ENCODE measurements at places on chromosomes 13 and 19. TPM values are rescaled to one million over a fixed set of nuclear protein-coding genes. Genes with fewer than 3 reads are reported as not detected.

The ZNF578 gene
- total RNA-seq = 18.0 TPM

GRCh38 chr13:99992949-99993351 lies 11.4 kb downstream of the ZIC2 start:
- no peak for DNase-seq

The LONP1 gene
- total RNA-seq = 133 TPM

The TNFRSF19 gene
- 6.2 TPM for total RNA-seq

DNA sequence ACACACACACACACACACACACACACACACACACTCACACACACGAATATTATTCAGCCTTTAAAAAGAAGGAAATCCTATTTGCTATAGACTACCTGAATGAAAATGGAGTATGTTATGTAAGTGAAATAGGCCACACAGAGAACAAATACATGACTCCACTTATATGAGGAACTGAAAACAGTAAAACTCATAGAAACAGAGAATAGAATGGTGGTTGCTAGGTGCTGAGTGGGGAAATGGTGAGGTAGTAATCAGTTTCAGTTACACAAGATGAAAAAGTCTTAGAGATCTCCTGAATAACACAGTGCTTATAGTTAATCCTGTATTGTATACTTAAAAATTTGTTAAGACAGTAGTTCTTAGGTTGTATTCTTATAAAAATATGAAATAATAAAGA lies 8.2 kb downstream of the ZNF677 start:
- DNase-seq = no peak

The CD37 gene
- total RNA-seq = 12.6 TPM

- peak; percentile 74 for DNase-seq
These were observed 1.8 kb upstream of the SSBP4 start for GRCh38 chr19:18417250-18418028.

DNA sequence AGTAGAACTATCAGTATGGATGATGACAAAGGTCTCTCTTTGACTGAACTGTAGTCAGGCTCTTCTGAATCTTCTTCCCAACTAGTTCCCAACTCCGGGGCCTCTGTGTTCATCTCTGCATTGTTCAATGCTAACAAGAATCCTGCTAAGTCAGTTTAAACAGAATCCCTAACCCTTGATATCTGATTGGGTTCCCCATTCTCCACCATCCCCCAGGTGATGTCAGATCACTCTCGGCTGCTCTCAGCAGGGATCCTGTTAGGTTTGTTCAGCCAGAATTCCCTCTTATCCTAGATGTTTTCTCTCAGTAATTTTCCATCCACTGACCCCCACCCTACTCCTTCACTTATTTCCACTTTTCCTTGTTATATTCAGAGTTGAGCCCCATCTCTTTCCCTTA lies 223.6 kb downstream of the RGCC start:
- no peak for DNase-seq

DNA sequence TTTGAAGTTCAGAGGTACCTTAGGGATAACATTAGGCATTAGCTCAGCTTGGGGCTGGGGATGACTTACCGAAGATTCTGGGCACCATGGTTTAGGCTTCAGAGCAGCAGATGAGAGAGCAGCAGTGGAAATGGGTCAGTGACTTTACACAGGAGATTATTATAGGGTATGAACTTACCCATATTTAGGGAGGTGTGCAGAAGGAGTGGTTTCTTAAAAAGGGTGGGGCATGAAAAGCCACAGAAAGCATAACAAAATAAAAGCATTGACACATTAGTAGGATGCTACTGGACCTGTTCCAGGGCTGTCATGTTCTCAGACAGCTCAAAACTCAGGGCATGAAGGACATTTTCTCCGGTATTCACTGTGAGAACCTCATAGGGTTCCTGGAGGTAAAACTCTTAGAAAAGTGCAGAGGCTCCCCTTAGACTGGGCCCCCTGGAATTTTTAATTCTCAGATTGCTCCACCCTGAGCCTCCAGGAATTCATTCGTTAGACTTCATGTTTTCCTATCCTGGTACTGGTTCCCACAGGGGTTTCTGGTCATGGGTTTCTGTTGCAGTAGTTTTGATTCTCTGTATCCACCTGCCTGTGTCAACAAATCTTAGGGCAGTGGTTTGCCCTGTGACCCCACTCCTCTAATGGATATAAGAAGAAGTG lies 20.7 kb downstream of the IGFL1 start:
- DNase-seq = no peak

The PEG3 gene
- total RNA-seq = 155 TPM

DNA sequence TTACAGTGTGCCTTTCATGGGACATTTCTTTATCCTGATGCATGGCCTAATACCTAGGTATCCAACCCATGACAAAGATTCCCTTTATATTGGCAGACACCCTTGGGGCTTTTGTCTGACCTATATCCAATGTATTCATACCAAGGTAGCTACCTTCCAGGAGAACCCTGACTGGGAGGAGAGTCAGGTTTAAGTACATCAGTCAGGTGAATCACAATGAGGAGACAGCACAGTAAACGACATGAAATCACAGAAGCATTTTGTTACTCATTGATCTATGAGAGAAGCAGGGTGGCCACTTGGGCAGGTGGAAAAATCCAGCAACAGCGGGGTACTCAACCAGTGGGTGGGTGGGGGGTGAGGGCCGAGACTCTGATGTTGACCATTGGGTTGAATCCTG lies 527.4 kb upstream of the ATXN8OS start:
- DNase-seq = no peak

DNA sequence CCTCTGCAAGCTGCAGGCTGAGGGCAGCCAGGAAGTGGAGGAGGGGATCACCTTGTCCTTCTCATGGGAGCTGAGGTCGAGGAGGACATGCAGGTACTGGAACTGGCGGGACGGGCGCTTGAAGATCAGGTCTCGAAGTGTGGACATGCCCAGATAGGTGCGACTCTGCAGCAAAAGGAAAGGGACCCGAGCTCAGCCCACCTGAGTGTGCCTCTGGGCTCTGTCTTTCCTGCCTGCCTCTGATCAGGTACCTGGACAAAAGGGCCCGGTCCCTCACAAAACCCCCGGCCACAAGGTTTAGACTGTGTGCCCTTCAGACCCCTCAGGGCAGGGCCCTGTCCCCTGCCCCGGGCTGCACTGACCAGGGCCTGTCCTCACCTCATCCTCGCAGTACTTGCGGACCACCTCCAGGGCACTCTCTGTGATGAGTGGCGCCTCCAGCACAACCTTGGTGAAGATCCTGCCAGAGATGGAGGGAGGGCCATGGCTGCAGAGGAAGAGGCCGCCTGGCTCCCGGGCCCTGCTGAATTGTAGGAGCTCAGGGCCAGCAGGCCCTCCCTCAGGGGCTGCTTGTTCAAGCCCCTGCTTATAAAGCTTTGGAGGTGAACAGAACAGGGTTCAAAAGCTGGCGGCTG lies 12.5 kb upstream of the RSPH6A start:
- no peak for DNase-seq

The CARS2 gene
- 116 TPM for total RNA-seq
